ENCODE measurements at places on chromosomes 4 and X.

GRCh38 chrX:134287346-134287745 lies 50.4 kb downstream of the CCDC160 start:
- DNase-seq = no peak

DNA sequence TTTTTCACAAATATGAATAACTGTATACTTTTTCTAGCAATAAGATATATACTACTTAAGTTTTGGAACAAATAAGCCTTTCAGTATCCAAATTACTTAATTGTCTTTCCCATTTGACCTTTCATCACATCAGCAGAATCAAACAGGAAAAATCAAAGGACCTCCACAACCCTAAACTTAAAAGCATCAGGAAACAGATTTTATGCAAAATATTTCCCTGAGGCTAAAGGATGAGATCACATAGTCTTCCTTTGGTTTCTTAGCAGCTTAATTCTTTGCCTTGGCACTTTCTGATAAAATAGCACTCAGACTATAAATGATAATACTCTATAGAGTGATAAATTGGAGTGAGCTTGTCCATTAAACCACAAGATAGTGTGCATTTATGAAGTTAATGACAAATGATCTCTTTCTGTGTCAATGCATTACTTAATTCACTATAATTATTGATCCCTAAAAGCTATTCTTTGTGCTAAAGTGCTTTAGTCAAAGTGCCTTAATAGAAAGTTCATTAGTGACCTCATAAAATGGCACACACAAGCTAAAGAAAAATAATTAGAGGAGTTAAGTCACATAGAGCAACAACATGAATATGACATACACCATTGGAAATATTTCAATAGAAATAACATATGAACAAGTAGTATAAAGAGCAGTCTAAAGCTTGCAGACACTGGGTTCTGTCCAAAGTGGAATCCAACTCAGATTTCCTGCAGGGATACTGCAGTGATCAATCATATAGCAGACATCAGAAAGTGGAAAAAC lies 15.7 kb upstream of the NDST3 start:
- no peak for DNase-seq

DNA sequence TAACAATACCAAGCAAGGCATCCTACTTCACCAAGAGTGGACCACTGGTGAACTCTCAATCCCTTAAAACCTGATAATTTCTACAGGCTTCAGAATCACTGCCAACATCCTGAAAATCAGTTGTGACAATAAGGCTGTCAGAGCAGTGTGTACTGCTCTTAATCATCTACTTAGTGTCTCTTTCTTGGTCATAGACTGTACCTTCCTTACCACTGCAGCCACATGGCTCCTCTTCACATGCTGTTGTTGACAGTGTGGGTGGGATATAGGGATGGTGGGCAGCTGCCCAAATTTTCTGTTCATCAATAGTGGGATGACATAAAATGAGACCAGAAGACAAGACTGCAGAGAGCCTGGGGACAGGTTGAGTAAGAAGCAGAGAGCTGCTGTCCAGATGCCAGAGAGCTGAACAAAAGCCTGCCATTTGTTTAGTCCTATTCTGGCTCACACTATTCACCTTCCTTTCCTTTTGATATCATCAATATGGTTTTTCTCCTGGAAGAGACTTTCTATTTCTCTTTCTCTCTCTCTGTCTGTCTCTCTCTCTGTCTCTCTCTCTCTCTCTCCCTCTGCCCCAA lies 178.9 kb downstream of the MGST2 start:
- no peak for DNase-seq

DNA sequence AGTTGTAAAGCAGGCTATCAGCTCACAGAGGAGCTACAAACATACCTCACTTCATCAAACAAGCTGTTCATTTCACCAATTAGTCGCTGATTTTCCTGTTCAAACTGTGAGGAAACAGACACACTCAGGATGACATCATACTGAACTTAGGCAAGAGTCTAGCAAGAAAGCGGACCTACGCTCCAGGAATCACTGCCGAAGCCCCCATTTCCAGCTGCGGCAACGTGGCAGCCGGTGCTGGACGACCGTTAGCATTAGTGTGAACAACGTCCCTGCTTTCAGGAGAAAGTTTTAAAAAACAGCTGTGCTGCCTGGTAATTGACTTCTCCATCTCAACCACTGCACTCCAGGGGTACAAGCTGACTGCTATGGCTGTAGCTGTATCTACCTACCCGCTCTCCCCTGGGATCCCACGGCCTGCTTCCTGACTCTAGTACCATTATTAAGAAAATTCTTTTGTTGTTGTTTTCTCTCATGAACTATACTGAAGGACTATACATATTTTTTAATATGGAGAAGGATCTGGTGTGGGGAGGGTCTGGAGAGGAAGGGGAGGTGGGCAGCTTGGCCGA lies 38.3 kb downstream of the NSG1 start:
- DNase-seq = no peak

GRCh38 chrX:53253293-53254020 lies 27.9 kb downstream of the IQSEC2 start:
- no peak for DNase-seq

DNA sequence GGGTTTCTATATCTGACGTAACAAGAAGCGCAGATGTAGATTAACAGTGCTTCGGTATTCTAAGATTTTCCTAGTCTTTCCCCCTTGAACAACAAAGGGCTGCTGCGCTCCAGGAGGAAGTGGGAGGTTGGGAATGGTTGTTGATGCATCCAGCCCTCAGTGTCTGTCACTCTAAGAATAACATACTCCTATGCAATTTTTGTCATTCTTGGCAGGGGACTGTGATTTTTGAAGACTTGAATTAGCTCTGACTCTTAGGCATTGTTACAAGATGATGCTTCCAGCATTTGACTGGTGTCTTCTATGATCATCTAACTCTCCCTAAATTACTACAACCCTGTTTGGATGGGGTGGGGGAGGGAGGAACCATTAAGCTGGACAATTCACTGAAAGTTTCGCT lies 394.2 kb downstream of the ARHGAP24 start:
- DNase-seq = no peak

DNA sequence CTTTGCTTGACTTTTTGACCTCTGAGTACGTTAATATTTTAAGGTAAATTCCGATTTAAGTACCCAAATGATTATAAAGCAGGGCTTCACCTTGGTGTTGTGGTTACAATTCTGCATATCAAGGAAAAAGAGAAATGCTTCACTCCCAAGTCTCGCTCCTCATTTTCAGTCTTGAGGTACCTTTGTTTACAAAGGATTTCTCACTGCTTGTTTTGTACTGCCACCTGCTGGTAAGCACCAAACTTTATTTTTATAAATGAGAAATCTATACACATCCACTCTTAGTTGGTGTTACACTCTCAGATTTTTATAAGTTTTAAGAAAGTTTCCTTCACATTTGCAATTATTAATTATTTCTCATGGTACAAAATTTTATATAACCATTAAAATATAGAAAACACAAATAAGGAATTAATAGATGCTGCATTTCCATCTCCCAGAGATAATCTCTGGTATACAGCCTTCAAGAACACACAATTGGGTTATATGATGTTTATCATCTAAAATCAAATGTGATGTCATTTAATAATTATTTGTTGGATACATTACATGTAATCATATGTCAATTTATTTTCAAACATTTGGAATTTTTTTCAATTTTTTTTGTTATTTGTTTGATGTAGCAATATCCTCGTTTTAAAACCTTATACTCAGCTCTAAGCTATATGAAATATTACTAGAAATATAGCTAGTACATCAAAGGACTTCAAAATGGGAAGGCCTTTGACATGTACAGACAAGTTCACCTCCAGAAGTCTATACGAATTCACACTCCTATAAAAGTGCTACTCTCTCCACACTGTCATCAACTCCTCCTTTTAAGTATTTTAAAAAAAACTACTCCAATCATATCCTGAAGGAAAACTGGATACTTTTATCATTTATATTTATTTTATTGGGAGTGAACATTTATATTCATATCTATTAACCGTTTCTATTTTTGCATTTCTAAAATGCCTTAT lies 179.9 kb downstream of the KCNIP4 start:
- peak; percentile 47 for DNase-seq

DNA sequence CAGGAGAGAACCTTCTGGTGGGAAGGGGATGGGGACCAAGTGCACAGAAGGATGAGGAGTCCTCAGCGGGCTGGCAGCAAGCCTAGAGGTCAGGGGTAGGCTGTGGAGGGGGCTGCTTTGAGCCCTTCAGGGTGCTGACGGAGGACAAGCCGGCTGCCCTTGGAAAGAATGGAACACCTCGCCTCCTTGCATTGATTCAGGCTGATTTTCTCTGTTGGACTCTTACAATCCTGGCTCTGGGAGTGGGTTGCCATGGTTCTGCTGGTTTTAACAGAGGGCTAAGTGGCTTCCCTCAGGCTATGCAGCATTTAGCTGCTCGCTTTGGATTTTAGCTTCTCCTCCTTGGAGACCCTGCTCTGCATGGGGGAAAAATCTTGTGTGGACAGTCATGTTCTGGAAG lies 49.4 kb upstream of the CHRNA9 start:
- DNase-seq = no peak

DNA sequence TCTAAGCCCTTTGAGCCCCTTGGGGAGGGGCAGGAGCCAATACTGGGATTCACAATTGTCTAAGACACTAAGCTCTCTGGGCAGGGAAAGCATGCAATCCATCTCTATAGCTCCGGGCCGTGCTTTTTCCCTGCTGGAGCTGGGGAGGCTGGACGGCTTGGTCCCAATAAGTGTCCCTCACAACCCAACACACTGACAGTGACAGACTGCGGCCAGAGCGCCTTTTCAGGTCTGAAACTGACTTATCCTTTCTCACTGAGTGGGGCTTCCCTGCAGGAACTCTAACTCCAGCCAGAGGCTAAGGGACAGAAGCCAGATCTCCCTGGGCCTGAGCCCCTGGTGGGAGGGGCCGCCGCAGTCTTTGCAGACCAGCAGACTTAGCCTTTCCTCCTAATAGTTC lies 146.6 kb upstream of the PBDC1 start:
- DNase-seq = no peak

GRCh38 chr4:55876387-55876786 lies 22.9 kb downstream of the EXOC1 start:
- no peak for DNase-seq

GRCh38 chrX:34839451-34839850 lies 103.1 kb upstream of the FAM47B start:
- no peak for DNase-seq

GRCh38 chr4:120672076-120672475 lies 250.4 kb downstream of the PRDM5 start:
- no peak for DNase-seq

- DNase-seq = peak; percentile 36
Observed at GRCh38 chr4:112523008-112523721, 7.2 kb upstream of the NEUROG2 start.

DNA sequence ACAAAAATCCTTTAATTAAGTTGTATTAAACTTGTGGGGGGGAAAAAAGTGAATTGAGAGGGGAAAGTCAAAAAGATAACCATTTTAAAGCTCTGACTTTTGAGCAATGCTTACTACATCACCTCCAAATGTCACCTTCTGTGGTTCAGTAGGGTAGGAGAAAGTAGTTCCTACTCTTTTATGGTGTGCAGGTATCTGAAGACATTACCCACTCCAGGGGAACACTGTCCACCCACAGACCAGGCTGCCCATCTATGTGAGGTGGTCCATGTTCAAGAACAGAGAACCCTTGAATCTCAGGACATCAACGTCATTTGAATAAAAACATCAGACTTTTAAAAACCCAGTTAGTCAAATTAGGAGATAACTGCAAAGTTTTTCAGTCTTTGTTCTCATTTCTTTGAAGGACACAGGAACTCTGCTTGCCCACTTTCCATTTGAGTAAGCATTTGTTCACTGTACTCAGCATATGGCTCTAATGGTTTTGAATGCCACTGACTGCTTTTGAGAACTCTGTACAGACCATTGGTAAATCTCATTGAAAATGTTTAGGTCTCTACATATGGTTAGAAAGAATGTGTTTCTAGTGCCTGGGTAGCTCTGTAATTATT lies 18.4 kb downstream of the NMU start:
- DNase-seq = no peak

DNA sequence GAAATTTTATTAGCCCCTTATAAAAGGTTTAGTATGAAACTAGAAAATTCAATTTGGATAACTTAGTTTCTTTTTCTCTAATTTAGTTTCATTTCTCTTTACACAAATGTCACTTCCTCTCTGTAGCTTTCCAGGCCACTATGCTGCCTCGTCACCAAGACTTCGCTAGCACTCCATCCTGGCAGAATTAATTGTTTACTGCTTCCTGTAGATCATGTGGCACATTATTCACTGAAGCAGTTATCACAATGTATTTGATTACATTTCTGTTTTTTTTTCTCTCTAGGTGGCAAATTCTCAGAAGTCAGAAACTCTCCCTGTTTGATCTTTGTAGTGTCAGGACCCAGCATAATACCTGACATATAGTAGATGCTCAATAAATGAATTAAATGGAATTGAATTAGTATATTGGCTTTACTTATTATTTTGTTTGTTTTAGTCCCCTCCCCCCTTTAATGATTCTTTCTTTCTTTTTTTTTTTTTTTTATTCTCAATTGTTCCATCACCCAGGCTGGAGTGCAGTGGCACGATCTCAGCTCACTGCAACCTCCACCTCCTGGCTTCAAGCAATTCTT lies 9.3 kb upstream of the SAT1 start:
- DNase-seq = peak; percentile 65

DNA sequence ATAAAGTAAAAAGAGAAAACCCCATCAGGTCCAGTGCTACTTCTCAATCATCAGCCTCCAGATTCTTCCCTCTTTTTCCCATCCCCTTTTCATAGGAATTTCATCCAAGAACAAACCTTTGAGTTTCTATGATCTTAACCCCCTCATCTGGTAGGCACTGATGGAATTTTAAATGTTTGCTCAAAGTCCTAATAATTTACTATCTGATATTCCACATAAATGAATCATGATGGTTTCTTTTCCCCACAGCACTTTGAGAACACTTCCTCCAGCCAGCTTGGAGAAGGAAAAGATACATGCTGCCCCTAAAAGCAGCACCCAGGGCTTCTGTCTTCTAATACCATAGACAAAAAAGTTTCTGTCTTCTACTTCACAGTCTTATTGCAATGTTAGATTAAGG lies 19.4 kb upstream of the KLHL8 start:
- DNase-seq = no peak

GRCh38 chr4:118120120-118120760 lies 86.0 kb downstream of the NDST3 start:
- no peak for DNase-seq

- no peak for DNase-seq
Observed at GRCh38 chr4:163392328-163392727, 48.6 kb downstream of the NPY5R start.

DNA sequence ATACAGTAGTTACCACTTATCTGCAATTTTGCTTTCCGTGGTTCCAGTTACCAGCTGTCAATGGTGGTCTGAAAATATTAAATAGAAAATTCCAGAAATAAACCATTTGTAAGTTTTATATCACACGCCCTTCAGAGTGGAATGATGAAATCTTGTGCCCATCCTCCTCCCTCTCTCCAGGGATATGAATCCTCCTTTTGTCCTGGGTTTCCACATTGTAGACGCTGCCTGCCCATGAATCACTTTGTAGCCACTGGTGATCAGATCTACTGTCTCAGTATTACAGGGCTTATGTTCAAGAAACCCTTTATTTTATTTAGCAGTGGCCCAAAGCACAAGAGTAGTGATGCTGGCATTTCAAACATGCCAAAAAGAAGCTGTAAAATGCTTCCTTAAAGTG lies 198.6 kb downstream of the KCNIP4 start:
- DNase-seq = no peak

GRCh38 chr4:118973295-118973694 lies 84.6 kb downstream of the SYNPO2 start:
- DNase-seq = no peak

GRCh38 chrX:13257223-13258051 lies 62.4 kb downstream of the ATXN3L start:
- DNase-seq = no peak

GRCh38 chr4:8230891-8231290 lies 31.8 kb downstream of the SH3TC1 start:
- DNase-seq = no peak
